ENCODE measurements at places on chromosomes 7 and 10.

DNA sequence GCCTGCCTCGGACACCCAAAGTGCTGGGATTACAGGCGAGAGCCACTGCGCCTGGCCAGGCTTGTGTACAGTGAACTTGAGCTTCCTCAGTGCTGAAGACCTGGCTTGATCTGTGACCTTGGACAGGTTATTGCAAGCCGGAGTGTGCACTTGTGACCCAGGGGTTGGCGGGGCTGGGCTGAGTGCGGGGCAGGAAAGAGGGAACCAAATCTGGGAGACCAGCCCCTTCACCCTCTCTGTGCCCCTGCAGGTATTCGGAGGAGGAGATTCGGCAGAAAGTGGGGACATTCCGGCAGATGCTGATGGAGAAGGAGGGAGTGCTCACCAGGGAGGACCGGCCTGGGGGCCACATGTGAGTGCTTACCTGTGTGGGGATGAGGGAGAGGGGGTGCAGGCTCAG lies 46.2 kb downstream of the SRRM3 start:
- no peak for DNase-seq

GRCh38 chr7:18206331-18206730 lies 178.7 kb upstream of the PRPS1L1 start:
- DNase-seq = no peak

DNA sequence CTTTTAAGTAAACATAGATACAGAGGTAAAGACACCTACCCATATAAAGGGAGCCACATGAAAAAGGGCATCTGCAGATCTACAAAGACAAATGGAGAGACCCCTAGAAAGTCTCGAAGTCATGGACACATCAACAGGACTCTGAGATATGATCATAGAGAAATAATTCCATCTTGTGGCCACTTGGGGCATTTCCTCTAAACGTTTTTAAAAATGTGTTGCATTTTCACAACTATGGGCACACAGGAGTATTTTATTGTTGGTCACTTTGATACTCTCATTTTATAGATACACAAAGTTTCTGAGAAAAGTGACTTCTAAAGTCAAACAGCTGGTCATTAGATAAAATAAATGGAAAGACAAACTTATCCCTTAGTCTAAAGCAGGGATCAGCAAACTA lies 87.1 kb downstream of the CRTAC1 start:
- no peak for DNase-seq

DNA sequence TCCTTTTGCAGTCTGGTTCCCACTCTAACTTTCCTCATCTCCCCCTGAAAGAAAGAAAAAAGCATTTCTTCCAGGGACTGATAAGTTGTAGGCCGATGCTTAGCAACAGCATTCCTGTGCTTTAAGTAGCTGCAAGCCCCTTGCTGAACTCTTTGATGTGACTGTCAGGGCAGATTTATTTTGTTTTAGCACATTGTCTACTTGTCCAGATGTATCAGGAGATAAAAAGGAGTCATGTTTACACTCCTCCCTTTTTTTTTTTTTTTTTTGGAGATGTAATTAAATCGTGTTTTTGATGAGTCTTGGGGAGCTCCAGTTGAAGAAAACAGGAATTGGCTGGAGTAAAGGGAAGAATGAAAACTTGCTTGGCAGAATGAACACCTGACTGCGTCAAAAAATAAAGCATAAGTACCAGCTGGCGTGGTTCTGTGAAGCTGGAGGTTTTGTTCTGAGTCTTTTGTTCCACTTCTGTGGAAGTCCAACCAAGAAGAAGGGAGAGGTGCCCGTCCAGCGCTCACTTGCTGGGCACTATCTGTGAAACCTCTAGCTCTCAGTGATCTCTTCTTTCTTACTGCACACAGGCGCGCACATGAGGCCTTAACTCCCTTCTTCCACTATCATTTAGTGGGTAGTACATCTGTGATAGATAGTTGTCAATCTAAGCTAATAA lies 871.7 kb downstream of the LRMDA start:
- no peak for DNase-seq

DNA sequence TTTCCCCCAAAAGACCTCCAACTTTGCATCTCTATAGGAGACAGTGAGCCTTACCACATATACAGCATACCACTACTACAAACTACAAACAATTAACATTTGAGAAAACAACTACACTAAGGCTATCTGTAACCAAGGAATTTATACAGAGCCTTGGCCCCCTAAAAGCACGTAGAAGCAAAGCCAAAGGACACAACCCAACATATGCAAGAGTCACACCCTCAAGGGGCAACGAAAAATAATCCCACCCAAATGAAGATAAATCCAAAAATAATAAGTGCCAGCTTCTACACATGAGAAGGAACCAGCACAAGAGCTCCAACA lies 149.5 kb downstream of the ZEB1 start:
- no peak for DNase-seq

DNA sequence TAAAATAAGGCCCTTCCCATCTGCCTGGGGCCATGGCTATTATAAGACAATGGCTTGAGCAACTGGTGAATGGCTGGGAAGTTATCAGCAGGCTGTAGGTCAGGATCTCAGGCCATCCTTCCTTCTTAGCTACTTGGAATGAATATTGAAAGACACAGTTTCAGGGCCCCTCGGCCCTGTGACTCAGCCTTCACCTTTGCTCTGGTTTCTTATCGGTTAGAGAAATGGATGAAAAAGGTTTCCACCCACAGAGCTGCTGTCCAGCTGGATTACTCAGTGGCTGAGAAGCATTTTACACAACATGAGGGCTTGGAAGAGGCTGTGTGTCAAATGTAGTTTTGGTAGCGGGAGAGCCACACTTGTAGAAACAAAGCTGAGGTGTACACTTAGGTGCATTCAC lies 9.4 kb downstream of the ACSL5 start:
- DNase-seq = no peak

DNA sequence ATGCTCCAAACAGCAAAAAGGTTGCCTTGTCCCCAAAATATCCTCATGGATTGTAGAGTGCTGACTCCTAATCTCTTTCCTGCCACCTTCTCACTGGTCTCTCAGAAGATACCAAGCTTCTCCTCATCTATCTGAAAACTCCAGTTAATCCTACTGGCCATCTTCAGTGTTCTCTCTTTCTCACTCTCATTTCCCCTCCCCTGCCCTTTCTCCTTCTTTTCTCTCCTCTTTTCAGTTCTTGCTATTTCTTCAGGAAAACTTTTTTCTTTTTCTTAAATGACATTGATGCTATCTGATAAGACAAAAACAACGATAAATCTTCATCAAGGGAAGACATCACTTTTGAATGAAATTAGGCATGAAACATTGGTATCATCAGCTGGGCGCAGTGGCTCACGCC lies 109.8 kb downstream of the USP6NL start:
- no peak for DNase-seq

- no peak for DNase-seq
Observed at GRCh38 chr10:70576803-70577517, 25.6 kb downstream of the PRF1 start.
